ENCODE measurements at places on chromosomes 3 and 15.
A peak's percentile ranks its signal among the peaks of the same experiment; 100 is the strongest.

DNA sequence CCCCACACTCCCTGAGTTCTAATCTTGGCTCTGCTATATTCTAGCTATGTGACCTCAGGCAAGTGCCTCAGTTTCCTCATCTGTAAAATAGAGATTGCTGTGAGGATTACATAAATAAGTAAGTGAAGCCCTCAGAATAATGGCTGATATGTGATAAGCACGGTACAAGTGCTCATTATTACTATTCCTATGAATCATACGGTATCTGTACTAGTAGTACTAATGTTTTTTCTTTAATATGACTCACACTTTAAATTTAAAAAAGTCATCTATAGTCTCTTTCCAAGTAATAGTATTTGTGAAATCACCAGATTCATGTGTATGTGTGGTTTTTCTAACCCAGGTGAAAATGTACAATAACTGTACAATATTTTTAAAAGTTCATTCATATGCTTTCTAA lies 58.7 kb downstream of the CLDN11 start:
- no peak for DNase-seq

DNA sequence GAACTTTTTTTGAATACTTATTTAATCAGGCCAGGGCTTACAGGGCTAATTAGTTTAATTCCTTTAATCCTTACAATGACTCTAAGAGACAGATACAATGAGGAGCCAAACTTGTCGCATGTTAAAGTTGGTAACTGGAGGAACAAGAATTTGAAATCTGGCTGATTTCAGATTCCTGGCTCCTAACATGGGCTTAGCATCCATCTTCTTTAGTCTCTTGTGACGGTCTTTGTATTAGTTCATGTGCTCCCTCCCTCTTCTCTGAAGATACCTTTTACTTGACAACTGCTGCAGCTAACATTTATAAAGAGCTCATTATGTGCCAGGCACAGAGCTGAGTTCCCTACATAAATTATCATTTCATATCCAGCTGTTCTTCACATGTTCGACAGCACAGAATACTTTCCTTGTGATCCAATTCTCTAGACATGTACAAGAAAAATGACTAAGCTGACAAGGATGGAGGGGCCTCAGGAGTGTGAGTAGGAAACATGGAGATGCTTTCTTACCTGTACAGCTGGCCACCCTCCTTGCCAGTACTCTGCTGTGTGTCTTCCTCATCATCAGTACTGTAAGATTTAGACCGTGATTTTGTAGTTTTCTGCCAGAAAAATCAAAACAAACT lies 206.8 kb upstream of the STRIT1 start:
- DNase-seq, result no peak

- no peak for DNase-seq
Measured at GRCh38 chr15:91281947-91282346, 181.9 kb downstream of the SV2B start.

GRCh38 chr3:41143421-41144031 lies 55.8 kb upstream of the CTNNB1 start:
- no peak for DNase-seq

DNA sequence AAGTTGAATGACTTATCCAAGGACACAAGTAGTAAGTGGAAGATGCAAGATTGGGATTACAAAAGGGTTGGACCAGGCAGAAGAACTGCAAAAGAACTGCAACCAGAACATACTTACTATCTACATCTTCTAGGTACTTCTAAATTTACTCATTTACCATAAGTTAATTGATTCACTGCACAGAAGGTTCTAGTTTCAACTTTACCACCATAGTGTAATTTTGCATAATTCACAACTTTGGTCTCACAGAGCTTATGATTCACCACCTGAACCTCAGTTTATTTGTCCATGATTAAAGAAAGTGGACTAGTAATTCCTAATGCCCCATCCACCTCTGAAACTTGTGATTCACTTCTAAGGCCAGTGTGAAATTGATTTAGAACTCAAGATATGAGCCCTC lies 236.8 kb upstream of the UBE2E2 start:
- DNase-seq, result no peak

GRCh38 chr3:46491089-46492070 lies 6.4 kb upstream of the RTP3 start:
- no peak for DNase-seq

DNA sequence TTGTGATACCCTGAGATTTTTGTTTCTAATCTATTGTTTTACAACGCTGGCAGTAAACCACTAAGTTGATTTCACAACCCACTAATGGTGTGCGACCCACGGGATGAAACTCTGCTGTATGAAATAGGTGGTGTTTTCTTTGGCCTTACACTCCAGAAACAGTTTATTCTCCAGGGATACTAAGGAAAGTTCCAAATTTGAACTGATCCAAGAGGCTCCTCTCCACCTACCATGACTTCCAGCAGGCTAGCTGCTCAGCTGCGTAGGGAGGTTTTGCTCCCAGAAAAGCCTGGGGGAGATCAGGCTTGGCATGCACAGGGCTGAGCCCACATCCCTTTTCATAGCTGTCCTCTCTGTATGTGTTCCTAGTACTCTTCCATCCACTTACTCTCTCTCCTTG lies 71.5 kb downstream of the FAM174B start:
- no peak for DNase-seq

DNA sequence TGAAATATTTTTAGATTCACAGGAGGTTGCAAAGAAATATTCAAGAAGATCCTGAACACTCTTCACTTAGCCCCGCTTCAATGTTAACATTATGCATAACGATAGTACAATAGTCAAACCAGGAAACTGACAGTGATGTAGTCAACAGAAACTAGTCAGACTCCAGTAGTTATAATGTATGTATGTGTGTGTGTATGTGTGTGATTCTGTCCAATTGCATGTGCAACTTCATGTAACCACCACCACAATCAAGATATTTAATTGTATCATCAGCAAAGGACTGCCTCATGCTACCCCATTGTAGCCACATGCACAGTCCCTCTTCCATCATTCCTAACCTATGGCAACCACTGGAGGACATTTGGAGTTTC lies 77.9 kb downstream of the APBA2 start:
- no peak for DNase-seq

- DNase-seq, result no peak
Measured at GRCh38 chr15:39508536-39508935, 72.3 kb upstream of the THBS1 start.

- DNase-seq, result no peak
Measured at GRCh38 chr3:24224666-24225384, 269.8 kb downstream of the THRB start.

GRCh38 chr3:5473471-5473870 lies 286.0 kb downstream of the EDEM1 start:
- no peak for DNase-seq

- no peak for DNase-seq
Measured at GRCh38 chr15:32029862-32030781, at the start of gene CHRNA7. Gene CHRNA7 (plus strand): TSS chr15:32030515. CDS start chr15:32030595, 80 bp downstream.

DNA sequence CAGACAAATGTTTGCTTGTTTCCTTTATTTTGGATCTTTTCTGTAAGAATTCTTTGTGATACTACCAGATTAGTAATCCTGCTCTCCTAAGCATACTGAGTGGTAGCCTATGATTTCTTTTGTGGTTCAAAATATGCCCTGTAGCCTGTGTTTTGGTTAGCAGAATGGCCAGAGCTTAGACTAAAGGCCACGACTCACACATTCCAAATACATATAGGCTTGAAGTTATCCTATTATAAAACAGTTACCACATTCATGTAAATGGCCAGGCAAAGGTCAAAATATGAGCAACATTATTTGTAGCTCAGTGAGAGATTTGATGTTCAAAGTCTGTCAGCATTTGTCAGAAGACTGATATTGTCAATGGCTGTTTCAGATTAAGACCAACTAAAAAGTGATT lies 84.5 kb downstream of the MITF start:
- no peak for DNase-seq

GRCh38 chr15:63494408-63494807 lies 10.0 kb upstream of the USP3 start:
- no peak for DNase-seq

GRCh38 chr3:136670166-136670565 lies 82.0 kb downstream of the STAG1 start:
- DNase-seq, result no peak

DNA sequence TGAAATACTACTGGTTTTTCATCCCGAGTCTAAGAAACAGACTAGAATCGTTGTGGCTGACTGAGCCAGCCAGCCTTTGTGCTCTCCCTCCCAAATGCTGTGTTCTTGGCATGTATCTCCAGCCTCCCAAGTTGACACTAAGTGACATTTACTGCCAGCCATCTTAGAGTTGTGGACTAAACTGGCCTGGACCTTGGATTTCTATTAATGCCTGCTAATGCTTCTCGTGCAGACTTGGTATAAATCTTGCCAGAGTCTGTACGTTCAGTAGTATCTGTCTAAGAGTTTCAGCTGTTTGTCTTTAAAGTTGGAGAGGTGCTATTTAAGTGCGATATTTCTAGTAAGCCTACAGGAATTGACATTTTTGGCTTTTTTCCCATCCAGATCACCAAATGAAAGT lies 166.6 kb upstream of the BHLHE40 start:
- DNase-seq, result no peak

GRCh38 chr3:177647876-177648275 lies 450.6 kb upstream of the TBL1XR1 start:
- DNase-seq, result no peak

DNA sequence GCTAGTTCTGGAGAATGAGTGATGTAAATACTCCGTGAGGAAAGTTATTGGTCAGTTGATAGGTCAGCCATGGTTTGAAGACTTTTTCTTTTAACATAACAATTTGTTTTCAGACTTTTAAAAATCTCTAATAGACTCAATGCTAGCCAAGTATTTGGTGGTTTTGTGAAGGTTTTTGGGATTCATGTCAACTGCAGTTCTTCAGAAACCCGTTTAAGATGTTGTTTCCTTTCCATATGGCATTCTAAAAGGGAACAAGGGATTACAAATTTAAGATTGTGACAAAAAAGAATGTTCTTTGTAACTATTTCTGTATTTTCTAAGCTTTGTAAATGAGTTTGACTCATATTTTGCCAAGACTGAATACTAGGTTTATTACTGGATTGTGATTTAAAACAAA lies 281.7 kb upstream of the COL8A1 start:
- DNase-seq, result no peak

DNA sequence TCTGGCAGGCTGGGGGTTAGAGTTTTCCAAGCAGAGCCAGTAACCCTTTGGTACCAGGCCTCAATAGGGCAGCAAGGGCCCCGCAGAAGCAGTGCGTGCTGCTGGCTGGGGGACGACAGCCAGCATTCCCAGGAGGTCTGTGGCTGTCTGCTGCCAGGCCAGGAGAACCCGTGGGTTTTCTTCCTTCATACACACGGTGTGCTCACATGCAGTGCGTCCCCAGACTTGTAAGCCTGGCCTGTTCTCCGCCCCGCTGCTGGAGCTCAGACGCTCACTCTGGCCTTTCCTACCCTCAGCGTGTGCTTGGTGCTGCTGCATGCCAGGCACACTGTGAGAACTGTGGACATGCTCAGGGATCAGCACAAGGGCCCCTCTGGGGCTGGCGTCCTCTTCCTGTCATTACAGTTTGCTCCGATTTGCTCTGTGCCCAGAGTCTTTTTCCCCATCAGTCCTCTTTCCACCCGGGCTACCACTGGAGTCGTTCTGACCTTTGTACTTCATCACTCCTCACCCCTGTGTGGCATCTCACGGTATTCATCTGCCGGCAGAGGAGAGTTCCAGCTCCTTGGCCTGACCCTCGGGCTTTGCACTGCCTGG lies 149.5 kb downstream of the DNAJB8 start:
- DNase-seq, result no peak

GRCh38 chr3:14539384-14539741 lies 779 bp downstream of the GRIP2 start:
- no peak for DNase-seq

DNA sequence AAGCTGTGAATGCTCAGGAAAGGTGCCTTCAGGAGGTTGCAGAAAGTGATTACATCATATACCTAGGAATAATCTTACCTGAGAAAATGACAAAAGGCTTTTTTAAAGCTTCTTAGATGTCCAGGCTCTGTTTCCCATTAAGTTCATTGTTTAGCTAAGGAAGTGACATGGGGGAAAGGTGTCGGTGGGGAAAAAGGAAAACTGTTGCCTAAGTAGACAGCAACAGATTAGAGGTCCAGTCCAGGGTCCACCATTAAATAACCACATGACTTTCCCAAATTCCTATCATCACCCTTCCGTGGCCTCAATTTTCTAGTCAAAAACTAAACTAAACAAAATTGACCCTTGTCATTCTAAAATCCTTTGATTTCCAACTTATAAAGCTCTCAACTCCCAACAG lies 4.3 kb downstream of the WWTR1 start:
- no peak for DNase-seq

- DNase-seq, result no peak
Measured at GRCh38 chr3:134932035-134932434, 137.0 kb downstream of the EPHB1 start.

GRCh38 chr3:58008141-58009025 lies at the start of gene FLNB:
Gene FLNB (plus strand): TSS chr3:58008422. CDS start chr3:58008565, 143 bp downstream.
- DNase-seq, result no peak

DNA sequence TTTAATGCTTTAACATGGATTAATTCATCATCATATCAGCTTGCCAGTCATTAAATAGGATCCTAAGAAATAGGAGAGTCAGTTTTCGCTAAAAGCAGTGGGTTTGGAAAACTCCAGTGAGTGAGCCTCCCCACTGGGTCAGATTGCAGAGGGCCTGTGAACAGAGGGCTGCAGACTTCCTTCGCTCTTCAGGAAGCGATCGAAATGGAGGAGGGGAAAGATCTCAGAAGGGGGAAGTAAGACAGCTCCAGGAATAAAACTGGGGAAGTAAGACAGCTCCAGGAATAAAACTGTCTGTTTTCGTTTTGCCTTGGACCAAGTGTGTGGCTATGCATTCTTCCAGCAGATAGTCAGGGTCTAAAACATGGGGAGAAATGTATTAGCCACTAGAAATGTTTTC lies 124.8 kb upstream of the C15orf61 start:
- DNase-seq, result no peak

DNA sequence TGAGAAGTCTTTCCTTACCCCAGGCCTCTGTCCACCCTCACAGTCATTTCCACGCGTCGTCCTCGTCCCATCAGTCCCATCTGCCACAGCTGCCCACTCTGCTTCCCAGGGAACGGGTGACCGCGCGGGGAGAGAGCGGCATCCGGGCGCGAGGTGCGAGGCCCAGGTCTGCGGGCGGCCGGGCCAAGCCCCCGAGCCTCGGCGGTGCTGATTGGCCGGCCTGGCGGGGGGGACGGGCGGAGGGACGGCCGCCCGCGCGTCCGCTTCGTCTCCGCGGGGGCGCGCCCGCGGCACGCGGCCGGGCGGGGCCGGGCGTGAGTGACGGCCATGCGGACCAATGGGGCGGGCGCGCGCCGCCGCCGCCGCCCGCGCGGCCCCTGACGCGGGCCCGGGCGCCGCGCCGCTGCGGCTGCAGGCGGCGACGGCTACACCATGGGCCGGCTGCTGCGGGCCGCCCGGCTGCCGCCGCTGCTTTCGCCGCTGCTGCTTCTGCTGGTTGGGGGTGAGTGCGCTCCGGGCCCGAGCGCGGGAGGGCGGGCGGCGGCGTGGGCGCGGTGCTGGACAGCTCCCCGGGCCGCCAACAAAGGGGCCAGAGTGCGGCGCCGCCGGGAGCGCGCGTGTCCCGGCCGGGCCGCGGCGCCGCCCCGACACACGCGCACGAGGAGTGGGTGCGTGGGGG lies at the start of gene PODXL2:
PODXL2 (plus strand) TSS at position 398 of the 679 bp plus-strand sequence; CDS start at position 433, 35 bp downstream.
- DNase-seq, result no peak

- DNase-seq, result peak; percentile 92
Measured at GRCh38 chr15:57218826-57219576, 157.3 kb upstream of the CGNL1 start.

GRCh38 chr3:141047168-141047567 lies 4.0 kb upstream of the SPSB4 start:
- DNase-seq, result no peak
